ENCODE measurements at places on chromosomes 1 and 21. TPM values are rescaled to one million over a fixed set of nuclear protein-coding genes. Genes with fewer than 3 reads are reported as not detected.

Gene FAM76A
- total RNA-seq = 7.9 TPM

Gene ATP6V1G3
- not detected for total RNA-seq

Gene TSHB
- total RNA-seq = not detected

Gene KCNE2
- total RNA-seq = not detected

GRCh38 chr1:40930174-40930964 is 49.1 kb upstream of the CTPS1 start:
- no peak overlapping the region for H3K4me3 ChIP-seq
- DNase-seq = no peak
- H3K27me3 ChIP-seq = no peaks in the 10 kb centered on the region
- no peak overlapping the region for H3K27ac ChIP-seq
- no peaks in the 10 kb centered on the region for H3K4me1 ChIP-seq

- H3K27ac ChIP-seq = no peak overlapping the region
- no peak for DNase-seq
- no peaks in the 10 kb centered on the region for H3K36me3 ChIP-seq
- no peak overlapping the region for H3K4me3 ChIP-seq
Measured at GRCh38 chr1:147851149-147851548, 51.4 kb upstream of the GJA8 start.

- no peak for DNase-seq
- no peaks in the 10 kb centered on the region for H3K27me3 ChIP-seq
- no peaks in the 10 kb centered on the region for H3K4me1 ChIP-seq
Measured at GRCh38 chr1:214515544-214516433, 35.6 kb downstream of the PTPN14 start.

- peaks cover 6% of the 10 kb centered on the region for H3K4me1 ChIP-seq
- no peaks in the 10 kb centered on the region for H3K36me3 ChIP-seq
Measured at GRCh38 chr1:39640861-39641260, 1.4 kb upstream of the HEYL start.

DNA sequence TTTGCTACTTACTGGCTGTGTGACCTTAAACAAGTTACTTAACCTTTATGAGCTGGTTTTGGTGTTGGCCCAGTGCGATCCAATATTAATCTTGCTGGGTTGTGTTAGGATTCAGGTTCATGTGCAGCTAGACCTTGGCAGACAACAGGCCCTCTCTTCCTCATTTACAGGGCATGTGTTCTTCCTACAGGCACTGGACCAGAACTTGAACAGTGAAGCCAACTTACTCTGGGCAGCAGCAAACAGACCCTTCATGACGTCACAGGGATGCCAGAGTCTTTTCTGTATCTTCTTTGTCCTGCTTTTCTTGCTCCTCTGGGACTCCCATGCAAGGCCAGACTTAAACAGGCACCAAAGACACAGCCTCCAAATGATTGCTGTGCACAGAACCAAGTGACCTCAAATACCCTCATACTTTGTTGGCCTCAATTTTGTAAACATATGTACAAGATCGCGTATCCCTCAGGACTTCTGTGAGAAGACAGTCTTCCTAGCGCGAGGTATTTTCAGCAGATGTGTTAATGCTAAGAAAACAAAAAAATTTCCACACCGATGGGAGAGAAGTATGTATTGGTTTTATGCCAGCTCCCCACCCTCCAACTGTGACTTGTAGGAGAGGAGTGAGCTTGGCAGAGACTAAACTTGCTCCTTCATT is 73.7 kb downstream of the URB2 start:
- DNase-seq = no peak
- no peaks in the 10 kb centered on the region for H3K36me3 ChIP-seq
- H3K27ac ChIP-seq = no peak overlapping the region
- peaks cover 2% of the 10 kb centered on the region for H3K4me1 ChIP-seq

GRCh38 chr1:239786464-239786863 is 305.2 kb upstream of the FMN2 start:
- no peak for DNase-seq
- H3K4me3 ChIP-seq = no peak overlapping the region
- H3K27ac ChIP-seq = no peak overlapping the region
- no peaks in the 10 kb centered on the region for H3K4me1 ChIP-seq

Measured in activated CD8-positive, alpha-beta T cell treated with anti-CD3 and anti-CD28 coated beads for 36 hours (primary cell).